ENCODE measurements at places on chromosomes 4 and X.
A peak's percentile ranks its signal among the peaks of the same experiment; 100 is the strongest.

GRCh38 chr4:90445380-90445779 is 318.2 kb downstream of the CCSER1 start:
- no peak for DNase-seq

DNA sequence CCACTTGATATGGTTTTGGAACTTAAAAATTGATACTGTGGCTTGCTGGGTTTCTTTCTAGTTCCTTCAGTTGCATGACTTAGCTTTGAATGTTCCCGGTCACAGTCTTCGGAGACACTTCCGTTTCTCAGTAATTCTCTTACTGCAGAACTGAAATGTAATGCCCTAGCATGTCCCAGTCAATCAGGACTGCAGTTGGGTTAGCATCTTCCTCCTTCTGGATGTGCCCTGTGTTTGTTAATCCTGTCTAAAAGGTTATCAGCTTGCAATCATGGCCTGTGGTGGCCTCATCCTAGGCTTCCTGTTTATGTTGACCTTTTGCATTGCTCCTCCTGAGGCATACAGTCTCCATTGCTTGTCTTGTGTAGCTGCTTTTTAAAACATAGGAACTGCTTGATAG is 275.9 kb downstream of the ARHGAP10 start:
- DNase-seq: peak; percentile 27

- DNase-seq: peak; percentile 70
Measured at GRCh38 chrX:73562984-73563737, at the start of gene CHIC1. Gene CHIC1, plus strand, starts transcription at chrX:73563197. Its CDS starts 88 bp downstream, at chrX:73563285.

GRCh38 chr4:3765271-3766035 is 732 bp upstream of the ADRA2C start:
- DNase-seq: peak; percentile 34

DNA sequence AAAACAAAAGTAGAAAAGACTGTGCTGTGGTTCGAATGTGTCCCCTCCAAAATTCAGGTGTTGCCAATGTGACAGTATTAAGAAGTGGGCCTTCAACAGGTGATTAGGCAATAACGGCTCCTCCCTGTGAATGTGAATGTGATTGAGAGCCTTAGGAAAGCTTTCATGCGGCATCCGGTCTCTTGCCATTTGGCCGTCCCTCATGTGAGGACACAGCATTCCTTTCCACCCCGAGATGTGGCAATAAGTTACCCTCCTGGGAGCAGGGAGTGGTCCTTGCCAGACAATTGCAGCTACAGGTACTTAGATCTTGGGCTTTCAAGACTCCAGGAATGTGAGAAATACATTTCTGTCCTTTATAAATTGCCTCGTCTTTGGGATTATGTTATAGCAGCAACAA is 129.3 kb downstream of the CPEB2 start:
- no peak for DNase-seq

- DNase-seq: no peak
Measured at GRCh38 chr4:88756149-88756548, 58.5 kb upstream of the NAP1L5 start.

- no peak for DNase-seq
Measured at GRCh38 chr4:123824524-123824923, 427.9 kb downstream of the SPRY1 start.

GRCh38 chr4:128853741-128854140 is 44.2 kb downstream of the JADE1 start:
- DNase-seq: no peak

GRCh38 chr4:174394915-174395314 is 111.2 kb downstream of the CEP44 start:
- peak; percentile 76 for DNase-seq

DNA sequence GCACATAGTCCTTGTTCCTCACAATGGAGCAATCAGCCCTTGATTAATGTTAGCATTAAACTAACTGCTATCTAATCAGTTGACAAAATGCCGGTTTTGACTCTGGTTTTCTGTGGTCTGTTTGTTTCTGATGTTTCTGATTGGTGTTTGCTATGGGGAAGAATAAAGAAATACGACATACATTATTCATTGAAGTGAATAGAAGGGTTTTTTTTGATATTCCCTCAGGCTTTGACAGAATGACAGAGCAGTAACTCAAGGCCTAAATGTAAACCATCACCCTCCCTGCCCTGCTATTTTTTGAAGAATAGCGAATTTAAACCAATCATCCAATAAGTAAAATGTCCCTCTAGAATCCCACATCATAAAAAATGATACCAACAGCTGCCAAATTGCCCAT is 65.5 kb upstream of the HS3ST1 start:
- DNase-seq: no peak

GRCh38 chr4:56463711-56464110 is 3.7 kb upstream of the SRP72 start:
- no peak for DNase-seq

GRCh38 chr4:23500894-23501449 is 388.9 kb downstream of the PPARGC1A start:
- no peak for DNase-seq

DNA sequence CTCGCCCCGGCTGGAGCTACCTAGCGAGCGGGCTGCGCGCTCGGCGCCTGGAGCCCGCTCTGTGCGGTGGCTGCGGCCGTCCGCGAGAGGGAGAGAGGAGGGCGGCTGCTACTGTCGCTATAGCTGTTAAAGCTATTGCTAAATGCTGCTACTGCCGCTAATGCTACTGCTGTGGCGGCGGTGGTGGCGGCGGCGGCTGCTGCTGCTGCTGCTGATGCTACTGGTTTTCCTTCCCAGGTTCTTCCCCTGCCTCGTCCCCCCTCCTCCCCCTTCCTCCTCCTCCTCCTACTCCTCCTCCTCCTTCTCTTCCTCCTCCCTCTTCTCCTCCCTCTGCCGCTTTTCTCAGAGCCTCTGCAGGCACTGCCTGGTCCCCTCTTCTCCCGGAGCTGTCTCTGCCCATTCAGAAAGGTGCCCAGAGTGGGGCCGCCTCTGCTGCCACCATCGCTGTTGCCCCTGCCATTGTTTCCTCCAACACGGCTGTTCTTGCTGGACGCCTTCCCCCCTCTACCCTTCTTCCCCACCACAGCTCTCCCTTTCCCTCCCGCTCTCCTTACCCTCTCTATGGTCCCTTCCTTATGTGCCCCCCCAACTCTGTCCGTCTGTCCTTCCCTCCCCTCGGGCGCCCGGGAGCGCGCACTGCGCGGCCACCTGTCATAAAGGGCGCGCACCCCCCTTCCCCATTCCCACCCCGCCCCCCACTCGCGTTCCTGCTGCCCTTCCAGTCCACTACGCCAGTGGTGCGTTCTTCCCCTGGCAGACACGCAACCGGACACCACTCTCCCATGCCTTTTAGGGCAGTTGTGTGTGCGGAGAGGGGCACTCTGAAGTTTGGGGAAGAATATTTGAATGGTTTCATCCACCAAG is at the start of gene NEXMIF:
TSS of gene NEXMIF (minus strand) at position 228 of the 864 bp plus-strand sequence.
- DNase-seq: no peak

- peak; percentile 76 for DNase-seq
Measured at GRCh38 chr4:163332526-163333406, at the start of gene NPY1R. Gene NPY1R, minus strand, starts transcription at chr4:163332596. Its CDS starts 6,042 bp downstream, at chr4:163326554.

GRCh38 chr4:72945719-72946336 is 123.7 kb downstream of the COX18 start:
- DNase-seq: no peak

- no peak for DNase-seq
Measured at GRCh38 chrX:121260596-121261240, 213.3 kb downstream of the GLUD2 start.

DNA sequence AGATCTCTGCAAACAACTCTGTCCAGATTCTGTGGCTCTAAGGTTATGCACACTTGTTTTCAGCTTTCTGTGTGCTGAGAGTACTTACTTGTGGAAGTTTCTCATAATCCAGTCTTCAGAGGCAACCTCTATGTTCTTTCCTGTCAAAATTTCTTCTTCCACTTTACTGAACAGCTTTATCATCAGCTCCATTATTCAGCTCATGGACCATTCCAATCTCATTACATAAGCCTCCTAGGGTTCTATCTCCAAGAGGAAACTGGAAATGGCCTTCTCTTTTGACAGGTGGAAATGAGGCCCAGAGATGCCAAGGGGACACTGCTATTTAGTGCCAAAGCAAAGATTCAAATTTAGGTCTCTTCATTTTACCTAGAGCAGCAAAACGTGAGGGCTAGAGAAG is 61.3 kb downstream of the CHRDL1 start:
- DNase-seq: peak; percentile 21

GRCh38 chr4:163161536-163162205 is 5.0 kb downstream of the NAF1 start:
- DNase-seq: peak; percentile 82

DNA sequence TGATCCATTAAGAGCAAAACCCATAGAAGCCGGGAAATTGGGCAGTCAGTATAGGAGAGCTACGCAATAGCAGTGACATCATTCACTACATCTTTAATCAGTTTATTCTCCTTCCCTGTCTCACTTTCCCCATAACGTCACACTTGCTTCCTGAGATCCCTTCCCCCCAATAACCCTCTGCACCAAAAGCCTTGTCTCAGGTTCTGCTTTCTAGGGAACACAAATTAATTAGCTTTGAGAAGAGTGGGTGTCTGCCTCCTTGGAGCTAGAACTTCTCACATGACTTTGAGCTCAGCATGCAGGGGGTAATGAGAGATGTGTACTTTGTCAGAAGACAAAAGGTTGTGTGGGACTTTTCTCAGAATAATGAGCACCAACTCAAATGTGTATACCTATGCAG is 128.3 kb upstream of the MAOA start:
- no peak for DNase-seq

DNA sequence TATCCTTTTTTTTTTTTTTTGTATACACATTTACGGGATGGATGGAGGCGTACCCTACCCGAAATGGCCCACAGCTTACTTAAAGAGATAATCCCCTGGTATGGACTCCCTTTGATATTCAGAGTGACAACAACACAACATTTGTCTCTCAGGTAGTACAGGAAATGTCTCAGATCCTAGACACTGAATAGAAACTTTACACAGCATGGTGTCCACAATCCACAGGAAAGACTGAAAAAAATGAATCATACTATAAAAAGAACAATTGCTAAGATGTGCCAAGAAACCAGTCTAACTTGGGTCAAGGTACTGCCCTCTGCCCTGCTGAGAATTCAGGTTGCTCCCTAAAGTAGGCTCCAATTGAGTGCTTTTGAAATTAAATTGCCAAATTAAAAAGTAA is 100.8 kb upstream of the LANCL3 start:
- no peak for DNase-seq

DNA sequence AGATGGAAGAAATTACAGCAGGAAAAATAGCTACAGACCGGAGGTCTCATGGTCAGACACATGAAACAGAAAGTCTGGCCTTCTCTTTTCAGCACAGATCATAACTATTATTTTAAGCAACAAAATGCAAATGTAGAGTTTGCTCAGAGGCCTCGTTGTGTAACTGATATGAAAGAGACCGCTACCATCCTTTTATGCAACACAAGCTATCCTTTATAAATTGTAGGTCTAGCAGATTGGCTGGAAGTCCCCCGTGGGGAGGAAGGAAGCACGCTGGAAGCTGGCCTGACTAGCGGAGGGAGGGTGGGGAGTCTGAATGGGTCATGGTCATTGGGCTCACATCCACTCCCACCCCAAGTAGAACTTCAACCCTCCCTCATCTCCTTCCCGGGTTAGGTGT is 27.7 kb downstream of the DMP1 start:
- no peak for DNase-seq

DNA sequence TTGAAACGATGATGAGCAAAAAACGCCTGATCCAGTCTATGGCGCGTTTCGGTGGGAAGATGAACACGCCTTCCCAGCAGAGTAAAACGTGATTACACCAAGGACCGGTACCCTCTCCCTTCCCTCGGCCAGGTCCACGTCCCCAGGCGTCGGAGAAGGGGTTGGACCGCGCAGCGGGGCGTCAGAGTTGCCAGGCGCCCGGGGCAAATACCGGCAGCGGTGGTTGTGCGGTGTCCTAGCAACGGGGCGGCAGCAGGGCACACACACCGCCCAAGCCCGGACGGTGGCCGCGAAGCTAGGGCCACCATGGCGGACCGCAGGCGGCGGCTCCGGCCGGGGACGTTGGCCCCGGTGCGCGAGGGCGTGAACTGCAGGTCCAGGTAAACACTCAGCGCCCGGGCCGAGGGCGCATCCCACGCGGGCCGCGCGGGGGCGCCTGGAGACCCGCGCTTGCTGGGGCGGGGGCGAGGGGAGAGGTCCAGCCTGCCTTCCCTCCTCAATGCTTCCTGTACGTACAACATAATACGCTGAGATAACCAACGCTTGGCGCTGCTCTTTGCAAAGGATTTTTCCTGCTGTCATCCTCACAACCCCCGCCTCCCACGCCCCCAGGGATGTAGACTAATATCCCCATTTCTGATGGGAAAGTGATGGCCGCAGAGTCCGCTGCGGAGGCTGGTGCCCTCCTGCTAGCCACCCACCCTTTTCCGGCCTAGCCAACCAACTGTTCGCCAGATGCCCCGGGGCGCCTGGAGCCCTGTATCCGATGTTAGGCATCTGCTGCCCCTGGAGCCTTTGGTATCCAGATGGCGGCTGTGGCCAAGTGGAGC is at the start of gene FAM47E:
TSS of gene FAM47E (plus strand) at position 281 of the 830 bp plus-strand sequence. CDS start at position 307, 26 bp downstream.
- peak; percentile 46 for DNase-seq

DNA sequence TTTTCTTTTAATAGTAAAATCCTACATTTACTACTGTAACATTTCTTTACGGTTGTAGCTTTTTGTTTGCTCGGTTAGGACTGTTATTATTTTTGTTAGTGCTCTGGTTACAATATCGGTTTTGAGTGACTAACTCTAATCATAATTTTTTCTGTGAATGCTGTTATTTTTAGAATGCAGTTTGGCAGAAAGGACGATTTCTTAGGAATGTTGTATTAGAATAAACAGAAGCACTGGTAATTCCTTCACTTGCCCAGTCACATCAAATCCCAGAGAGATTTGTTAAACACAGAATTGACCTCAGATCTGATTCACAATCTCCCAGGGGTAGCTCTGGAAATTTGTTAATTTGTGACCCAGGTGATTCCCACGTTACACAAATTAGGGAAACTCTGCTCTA is 21.7 kb downstream of the DDIT4L start:
- DNase-seq: peak; percentile 6

DNA sequence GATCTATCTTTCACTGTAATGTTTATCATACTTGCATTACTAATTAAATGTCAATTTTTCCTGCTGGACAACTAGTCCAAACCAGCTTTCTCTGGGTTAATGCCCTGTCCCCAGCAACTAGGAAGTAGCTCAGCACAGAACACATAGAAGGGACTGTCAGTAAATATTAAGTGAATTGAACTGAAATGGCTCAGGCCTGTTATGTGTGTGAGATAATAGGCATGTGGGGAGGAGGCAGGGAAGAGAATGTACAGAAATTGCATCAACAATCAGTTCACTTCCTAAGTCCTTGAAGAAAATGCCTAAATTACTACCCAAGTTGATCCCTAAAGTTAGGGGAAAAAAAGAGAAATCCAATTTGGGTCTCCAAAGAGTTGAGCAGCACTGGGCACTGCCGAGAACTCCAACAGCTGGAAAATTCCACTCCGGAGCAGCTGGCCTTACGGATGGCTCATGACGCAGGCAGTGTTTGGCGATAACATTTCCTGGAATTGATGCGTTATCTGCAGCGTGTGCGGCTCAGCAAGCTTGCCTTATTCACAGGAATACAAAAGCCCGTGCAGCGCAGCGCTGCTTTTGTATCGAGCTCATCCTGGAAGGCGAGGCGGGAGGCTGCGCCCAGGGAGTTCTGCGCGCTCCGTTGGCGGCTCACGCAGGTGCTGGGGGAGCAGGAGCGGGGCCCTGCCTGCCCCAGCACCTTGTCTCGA is 297.3 kb upstream of the LCORL start:
- DNase-seq: no peak

GRCh38 chr4:79233820-79234219 is 92.0 kb downstream of the NAA11 start:
- DNase-seq: no peak

Measured in ELR (cell line).